ENCODE measurements at places on chromosomes 7 and 10. TPM values are rescaled to one million over a fixed set of nuclear protein-coding genes. Genes with fewer than 3 reads are reported as not detected.

The GIMAP7 gene
- total RNA-seq: 47.0 TPM

- no peak for DNase-seq
These were observed 105.9 kb downstream of the ARHGAP12 start for GRCh38 chr10:31822616-31823318.

DNA sequence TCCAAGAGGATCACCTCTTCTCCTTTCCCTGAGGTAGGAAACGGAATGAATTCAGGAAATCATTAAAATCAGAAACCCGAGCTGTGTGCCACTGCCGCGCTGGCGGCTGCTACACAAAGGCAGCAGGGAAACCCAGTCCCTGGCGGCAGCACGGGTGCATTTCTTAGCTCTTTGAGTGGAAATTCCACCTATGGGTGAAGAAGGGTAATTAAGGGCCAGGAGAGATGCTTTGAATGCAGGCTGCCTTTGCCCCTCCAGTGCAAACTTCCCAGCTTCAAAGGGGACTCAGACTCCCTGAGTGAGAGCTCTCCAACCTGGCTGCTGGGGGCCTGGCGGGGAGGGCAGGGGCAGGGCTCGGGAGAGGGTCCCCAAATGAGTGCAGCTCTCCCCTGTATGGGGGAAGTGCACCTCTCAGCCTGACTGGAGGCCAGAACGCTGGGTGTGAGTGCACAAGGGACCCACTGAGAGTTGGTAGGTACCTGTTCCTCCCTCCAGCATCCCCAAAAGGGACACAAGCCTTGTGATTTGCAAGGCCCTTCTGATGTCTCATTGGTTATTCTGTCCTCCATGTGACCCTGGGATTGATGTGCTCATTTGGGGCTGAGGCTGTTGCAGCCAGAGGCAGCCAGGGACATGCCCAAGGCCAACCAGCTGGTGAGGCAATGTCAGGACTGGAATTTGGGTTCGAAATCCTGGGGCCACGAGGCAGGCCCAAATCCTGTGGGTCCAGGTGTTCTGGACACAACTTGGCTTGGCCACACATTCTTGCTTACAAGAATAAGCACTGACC lies 16.3 kb upstream of the ZMIZ1 start:
- DNase-seq: peak; percentile 68

- DNase-seq: no peak
These were observed 223.9 kb downstream of the C7orf25 start for GRCh38 chr7:42688056-42688371.

DNA sequence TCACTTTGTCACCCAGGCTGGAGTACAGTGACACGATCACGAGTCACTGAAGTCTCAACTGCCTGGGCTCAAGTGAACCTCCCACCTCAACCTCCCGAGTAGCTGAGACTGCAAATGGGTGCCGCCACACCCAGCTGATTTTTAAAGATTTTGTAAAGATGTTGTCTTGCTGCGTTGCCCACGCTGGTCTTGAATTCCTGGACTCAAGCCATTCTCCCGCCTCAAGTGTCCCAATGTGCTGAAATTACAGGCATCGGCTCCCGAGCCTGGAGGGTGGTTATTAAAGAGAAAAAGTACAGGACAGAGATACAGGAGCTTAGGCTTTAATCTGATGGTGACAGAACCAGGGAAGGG lies 55.1 kb downstream of the KCTD7 start:
- no peak for DNase-seq

- DNase-seq: no peak
These were observed 283.7 kb downstream of the BMPER start for GRCh38 chr7:34189031-34189430.

All from upper lobe of right lung (tissue), 1 donor.